Dorsolateral prefrontal cortex (tissue), 122 donors: ENCODE measurements at places on chromosomes 13 and 19.

DNA sequence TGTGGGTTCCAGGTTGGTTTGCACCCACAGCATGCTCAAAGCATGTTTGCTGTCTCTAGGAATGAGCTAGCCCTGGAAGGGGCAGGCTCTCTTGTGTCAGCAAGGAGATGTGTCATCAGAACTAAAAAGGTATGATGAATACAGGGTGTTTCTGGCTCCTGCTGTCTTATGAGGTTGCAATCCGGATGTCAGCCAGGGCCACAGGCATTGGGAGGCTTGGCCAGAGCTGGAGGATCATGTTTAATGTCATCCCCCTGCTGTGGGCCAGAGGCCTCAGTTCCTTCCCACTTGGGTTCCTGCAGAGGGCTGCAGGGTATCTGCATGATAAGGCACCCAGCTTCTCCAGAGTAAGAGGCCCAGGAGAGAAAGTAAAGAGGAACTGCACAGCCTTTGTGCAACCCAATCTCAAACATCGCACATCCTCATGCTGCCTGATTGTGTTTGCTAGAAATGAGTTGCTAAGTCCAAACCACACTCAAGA is 193.6 kb downstream of the COL4A1 start:
- DNase-seq = no peak

- no peak for DNase-seq
Observed at GRCh38 chr19:12137221-12137940, 2.8 kb downstream of the ZNF20 start.

DNA sequence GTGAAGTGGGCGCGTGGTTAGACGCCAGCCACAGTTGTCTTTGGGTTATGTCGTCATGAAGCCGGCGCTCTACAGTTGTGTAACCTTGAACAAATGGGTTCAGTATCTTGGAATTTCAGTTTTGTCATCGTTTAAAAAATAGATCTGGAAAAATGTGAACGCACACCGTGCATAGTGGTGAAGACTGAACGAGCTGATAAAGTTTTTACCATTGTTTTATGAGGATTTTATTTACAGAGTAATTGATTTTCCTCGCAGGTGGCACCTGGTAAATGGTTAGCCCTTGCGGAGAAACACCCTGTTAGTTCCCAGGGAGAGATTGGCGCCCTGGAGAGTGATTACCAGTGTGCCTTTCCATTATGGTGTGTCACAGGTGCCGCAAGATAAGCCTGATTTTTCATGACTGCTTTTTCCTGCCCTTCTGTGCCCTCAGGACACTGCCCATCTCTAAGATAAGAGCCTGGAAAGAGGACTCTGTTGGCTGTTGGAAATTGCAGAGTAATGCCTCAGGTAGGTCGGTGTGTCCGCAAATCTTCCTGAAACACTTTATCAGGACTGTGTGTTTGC is 577 bp downstream of the ZNF181 start:
- no peak for DNase-seq

GRCh38 chr19:15297416-15298224 is 34.7 kb downstream of the BRD4 start:
- DNase-seq = no peak

DNA sequence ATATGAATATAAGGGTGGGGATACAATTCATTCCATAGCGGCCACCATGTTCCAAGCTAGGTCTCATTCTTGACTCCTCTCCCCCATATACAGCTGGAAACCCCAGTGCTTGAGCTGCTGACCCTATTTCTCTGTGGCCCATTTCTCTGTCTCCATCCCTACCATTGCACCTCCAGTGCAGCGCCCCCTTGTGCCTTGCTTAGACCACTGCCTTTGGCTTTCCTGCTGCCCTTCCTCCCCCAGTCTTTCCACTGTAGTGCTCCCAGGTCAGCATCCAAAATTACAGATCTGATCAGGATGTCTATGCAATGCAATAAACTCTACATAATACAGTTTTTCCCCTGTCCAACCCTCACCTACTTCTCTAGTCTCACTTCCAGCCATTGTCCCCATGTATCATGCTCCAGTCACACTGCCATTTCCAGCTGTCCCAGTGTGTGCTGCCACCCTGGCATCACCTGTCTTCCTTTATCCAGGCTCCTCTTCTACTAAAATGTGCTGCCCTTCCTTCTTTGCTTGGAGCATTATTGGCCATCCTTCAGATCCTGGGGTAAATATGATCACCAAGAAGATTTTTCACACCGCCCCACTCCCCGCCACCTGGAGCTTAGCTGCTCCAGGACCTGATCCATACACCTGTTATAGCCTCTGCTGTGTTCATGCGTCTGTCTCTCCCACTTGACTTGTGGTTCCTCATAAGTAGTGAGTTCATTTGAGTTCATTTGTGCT is 199.4 kb upstream of the IPO5 start:
- no peak for DNase-seq

DNA sequence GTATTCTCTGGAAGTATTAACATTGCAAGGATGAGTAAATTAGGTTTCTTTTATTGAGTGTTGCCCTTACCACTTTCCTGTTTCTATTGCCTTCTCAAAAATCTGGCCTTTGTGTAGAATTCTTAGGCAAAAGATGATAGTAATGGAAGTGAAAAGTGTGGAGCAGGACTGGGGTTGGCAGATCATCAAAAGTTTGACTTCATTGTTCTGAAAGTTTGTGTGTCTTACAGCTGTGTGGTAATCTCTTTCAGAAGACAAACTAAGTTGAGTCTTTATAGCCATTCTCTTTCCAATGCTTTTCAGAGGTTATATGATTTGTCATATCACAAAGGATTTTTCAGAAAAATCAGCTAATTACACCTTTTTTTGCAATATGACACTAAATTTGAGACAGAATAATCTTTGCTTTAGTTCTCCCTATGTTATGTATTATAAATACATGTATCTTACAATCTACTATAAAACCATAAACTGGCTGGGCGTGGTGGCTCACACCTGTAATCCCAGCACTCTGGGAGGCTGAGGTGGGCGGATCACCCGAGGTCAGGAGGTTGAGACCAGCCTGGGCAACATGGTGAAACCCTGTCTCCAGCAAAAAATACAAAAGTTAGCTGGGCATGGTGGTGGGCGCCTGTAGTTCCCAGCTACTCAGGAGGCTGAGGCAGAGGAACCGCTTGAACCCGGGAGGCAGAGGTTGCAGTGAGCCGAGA is 8.7 kb upstream of the KCNRG start:
- no peak for DNase-seq

GRCh38 chr19:44762038-44762437 is 13.5 kb downstream of the BCL3 start:
- DNase-seq = no peak

GRCh38 chr19:46031781-46032596 is 8.8 kb downstream of the IGFL4 start:
- no peak for DNase-seq

GRCh38 chr19:8589177-8589714 is 12.0 kb upstream of the MYO1F start:
- DNase-seq = no peak

- DNase-seq = no peak
Observed at GRCh38 chr19:3239367-3239766, 14.9 kb downstream of the CELF5 start.

- no peak for DNase-seq
Observed at GRCh38 chr13:110353339-110353977, 46.4 kb downstream of the COL4A2 start.

GRCh38 chr13:99126821-99127220 is 73.8 kb upstream of the UBAC2 start:
- no peak for DNase-seq

GRCh38 chr19:56969759-56970178 is 129.2 kb upstream of the PEG3 start:
- DNase-seq = no peak

DNA sequence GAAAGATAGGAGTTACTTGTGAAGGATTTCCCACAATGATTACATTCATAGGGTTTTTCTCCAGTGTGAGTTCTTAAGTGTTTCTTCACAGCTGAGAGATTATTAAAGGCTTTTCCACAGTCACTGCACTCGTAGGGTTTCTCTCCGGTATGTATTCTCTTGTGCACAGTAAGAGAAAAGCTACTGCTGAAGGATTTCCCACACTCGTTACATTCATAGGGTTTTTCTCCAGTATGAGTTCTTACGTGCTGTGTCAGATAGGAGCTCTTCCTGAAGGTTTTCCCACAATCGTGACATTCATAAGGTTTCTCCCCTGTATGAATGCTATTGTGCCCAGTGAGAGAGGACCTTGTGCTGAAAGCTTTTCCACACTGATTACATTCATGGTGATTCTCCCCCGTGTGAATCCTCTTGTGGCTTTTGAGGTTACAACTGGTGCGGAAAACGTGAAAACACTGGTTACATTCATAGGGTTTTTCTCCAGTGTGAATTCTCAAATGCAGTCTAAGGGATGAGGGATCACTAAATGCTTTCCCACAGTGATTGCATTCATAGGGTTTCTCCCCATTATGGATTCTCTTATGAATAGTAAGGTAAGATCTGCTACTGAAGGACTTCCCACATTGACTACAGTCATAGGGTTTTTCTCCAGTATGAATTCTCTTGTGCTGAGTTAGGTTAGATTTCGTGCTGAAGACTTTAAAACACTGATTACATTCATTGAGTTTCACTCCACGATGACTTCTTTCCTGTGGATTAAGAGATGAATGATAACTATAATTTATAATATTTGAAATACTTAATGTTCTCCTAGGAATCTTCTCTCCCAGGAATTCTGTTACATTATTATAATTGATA is 20.6 kb downstream of the ZNF558 start:
- no peak for DNase-seq

- no peak for DNase-seq
Observed at GRCh38 chr13:71806886-71807285, 60.1 kb downstream of the DACH1 start.
